ENCODE measurements at places on chromosomes 4 and X. TPM values are rescaled to one million over a fixed set of nuclear protein-coding genes. Genes with fewer than 3 reads are reported as not detected.

The UGT8 gene
- 0.07 TPM for total RNA-seq

The INPP4B gene
- total RNA-seq: 10.0 TPM

DNA sequence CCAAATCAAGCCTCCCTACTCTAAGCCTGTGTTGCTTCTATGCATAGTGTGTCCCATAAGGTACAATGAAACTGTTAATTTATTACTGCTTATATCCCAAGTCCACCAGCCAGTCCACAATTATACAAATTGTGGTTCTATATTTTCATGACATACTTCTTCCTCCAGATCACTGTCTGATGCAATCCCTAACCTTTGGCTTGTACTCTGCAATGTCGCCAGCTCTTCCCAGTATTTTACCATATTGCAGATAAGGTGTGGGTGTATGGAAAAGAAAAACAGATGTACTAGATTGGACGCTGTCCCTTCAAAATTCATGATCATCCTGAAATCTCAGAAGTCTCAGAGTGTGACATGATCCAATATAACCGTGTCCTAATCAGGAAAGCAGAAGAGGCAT is 286.2 kb downstream of the GASK1B start:
- no peak for DNase-seq

The SHROOM3 gene
- 11.8 TPM for total RNA-seq

The SMR3B gene
- not detected for total RNA-seq

The VCX3B gene
- total RNA-seq: 3.8 TPM

DNA sequence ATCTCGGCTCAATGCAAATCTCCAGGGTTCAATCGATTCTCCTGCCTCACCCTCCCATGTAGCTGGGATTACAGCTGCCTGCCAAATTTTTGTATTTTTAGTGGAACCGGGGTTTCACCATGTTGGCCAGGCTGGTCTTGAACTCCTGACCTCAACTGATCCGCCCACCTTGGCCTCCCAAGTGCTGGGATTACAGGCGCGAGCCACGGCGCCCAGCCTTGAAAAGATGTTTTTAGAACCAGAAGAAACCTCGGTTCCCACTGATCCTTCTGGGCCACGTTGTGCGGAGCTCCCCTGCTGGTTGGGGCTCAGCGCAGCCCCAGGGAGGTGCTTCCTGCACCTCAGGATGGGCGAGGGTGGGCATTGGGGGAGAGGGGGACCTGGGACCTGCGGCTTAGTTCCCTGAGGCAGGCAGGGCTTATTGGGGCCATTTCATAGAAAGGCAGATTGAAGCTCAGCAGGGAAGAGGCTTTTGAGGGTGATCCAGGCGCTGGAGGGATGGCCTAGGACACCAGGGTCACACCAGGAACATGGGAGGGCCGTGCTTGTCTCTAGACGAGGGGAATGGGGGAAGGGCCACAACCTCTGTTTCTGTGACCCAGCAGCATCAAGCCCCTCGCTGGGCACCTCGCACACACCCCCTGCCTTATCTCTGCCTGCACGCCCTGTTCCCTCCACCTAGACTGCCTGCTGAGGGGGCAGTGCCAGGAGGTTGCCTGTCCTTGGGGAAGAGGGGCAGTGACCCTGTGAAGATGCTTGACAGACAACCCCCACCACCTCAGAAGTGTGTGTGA is 6.3 kb upstream of the ADD1 start:
- no peak for DNase-seq

DNA sequence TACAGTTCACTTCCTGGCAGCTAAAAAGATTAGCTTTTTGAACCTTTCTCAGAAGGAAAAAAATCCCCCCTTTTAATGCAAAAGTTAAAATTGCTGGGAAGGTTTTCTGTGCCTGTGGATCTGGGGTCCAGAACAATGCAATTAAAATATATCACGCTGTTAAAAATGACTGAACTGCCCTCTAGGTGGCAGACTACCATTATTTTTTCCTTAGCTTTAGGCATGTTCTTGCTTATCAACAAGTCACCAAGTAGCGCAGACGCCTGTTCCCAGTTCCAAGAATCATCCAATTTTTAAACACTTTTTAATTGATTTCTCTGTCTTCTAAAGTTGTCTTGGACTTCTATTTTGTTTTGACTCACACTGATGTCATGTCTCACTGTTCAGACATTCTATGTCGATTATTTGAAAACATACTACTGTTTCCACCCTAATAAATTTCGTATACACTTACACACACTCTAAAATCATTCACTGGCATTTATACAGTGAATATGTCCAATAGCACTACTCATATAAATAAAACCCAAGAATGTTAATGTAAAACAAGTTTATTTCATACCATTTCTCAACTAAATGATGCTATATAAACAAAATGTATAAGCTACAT is 661.6 kb downstream of the RAPGEF2 start:
- peak; percentile 62 for DNase-seq

- DNase-seq: peak; percentile 44
These were observed 199.5 kb upstream of the HS3ST1 start for GRCh38 chr4:11628093-11628725.

DNA sequence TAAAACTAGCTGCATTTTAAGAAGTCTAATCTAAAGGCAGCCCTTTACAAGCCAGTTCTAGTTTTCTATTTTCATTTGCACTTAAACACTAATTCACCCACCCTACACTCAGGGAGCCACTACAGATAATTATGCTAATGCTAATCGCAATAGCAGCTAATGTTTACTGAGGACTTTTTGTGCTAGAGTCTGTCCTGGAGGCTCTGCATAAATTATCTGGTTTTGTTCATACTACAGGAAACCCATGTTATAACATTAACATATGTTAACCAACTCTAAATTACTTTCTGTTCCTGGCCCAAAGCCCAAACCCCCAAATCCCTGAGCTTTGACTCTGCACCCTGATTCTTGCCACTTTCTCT is 480 bp upstream of the RADX start:
- DNase-seq: no peak

GRCh38 chrX:22325096-22325495 is 52.4 kb downstream of the CBLL2 start:
- no peak for DNase-seq

DNA sequence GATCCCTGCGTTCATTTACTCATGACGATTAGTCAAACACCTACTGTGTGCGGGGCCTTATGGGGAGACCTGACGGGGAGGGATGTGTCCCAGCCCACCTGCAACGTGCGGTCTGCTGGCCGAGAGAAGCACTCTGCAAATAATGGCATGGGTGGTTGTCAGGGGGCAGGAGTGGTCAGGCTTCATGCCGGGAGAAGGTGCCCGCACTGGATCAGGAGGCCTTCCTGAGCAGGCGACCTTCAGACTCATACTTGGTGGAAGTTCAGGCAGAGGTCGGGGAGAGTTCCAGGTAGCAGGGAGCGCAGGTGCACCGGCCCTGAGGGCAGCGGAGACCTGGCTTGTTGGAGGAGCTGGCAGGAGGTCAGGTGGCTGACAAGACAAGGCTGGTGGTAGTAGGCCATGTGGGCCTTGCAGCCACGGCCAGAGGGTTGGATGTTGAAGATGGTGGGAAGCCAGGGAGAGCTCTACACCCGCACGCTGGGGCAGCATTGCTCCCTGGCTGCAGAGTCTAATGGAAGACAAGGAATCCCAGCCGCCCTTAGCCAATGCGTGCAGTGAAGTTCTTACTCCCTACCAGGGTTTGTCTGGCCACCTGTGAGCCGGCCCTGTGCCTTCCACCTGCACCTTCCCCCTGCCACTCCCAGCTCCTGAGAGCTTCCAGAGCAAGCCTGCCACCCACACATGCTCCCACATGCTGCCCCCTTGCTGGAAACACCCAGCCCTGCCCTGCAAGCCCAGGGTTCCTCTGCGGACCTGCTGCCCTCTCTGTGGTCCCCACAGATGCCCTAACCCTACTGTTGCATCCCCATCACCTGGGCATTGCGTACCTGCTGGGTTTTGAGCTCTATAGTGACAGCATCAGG is 97.3 kb downstream of the PSAPL1 start:
- no peak for DNase-seq

DNA sequence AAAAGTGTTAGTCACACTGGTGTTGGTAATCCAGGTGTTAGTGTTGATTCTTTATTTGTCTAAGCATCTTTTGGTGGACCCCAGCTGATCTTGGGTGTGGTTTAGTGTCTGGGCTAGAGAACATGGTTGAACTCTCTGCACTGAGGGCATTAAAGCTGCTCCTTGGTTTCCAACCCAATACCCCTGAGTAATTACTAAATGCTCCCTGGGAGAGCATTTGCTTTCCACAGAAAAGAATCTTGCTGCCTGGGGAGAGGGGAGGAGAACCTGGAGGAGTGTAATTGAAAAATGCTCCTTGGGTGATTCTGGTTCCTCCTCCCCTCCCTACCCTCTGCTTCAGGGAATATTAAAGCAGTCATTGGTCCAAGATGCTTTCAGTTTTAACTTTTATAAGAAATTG is 3.1 kb downstream of the GUCY1B1 start:
- no peak for DNase-seq

The STK32B gene
- total RNA-seq: 0.37 TPM

DNA sequence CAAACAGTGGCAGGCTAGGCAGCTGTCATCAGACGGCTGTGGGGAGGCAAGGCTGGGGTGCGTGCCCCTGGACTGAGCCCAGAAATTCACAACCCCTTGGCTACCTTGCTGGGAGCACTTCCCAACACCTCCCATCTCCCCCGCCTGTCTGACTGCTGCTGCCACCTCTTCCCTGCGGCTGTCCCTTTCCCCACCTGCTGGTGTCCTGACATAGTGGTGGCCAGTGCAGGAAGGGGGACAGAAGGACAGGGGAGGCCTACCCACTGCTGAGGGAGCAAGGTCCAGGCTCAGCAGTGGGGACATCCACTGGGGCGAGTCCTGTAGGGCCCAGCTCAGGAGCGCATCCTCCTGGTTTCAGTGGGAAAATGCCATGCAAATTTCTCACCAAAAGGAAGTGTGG is 3.4 kb downstream of the ABCD1 start:
- DNase-seq: no peak

DNA sequence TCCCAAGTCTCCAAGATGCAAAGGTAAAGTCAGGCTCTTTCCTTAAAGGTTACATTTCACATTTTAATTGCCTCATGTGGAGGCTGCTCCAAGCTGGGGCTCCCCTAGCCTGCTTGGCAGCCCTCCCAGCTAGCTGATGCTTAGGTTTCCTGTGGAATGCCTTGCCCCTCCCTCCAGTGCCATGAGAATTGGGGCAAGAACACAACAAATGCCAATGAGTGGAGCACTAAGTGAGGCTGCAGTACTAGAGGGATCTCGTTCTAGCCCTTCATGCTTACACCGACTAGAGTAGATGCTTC is 597.7 kb downstream of the MID1IP1 start:
- DNase-seq: no peak

DNA sequence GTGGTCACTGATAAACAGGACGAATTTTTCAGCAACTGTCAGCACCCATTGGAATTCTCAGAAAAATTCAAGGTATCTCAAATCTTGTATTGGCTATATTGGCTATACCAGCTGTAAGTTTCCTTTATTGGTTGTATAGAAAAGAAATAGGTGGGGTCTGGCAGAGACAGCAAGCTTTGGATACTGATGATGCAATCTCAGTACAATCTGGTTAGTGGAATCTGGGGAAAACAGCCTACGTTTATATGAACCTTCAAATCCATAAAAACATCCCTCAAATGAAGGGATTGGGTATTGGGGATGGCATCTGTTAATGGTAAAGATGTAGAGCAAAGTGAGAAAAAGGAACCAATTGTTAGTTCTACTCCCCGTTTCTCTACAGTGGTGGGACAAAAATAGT is 76.4 kb upstream of the MBNL3 start:
- no peak for DNase-seq

The MAGEB2 gene
- 158 TPM for total RNA-seq

DNA sequence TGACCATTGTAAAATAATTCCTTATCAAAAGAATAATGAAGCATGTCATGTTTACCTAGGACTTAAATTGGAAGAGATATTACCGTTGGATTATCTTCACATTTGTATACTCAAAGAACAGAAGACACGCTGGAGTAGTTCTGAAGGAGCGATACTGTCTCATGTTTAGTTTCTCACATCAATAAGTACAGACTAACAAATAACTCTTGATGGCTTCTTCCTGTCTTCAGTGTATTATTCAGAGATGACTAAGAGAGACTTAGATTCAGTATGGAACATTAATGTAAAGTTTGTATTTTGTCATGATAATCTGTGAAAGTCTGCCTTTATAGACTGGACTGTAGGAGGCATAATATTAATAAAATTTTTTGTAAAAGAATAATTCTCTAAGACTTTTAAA is 72.7 kb downstream of the SPRY1 start:
- DNase-seq: no peak

The EREG gene
- not detected for total RNA-seq

GRCh38 chrX:45801554-45801953 is 600.9 kb upstream of the DIPK2B start:
- DNase-seq: peak; percentile 72

DNA sequence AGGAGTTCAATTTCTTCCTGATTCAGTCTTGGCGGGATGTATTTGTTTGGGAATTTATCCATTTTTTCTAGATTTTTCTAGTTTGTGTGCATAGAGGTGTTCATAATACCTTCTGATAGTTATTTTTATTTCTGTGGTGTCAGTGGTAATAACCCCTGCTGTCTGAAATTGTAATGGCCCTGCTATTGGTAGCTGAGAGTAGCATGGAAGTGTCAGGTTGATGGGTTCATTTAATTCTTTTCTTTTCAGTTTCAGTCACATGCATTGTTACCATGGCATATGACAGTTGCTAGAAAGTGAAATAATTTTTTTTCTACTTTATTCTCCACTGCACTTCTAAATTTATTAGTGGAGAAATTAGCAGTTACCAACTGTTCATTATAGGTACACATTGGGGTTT is 20.7 kb downstream of the AR start:
- DNase-seq: no peak

GRCh38 chr4:163694385-163694784 is 199.9 kb downstream of the TMA16 start:
- DNase-seq: peak; percentile 88

Measured in HT1080 (cell line).